ENCODE measurements at places on chromosomes 7 and 10. TPM values are rescaled to one million over a fixed set of nuclear protein-coding genes. Genes with fewer than 3 reads are reported as not detected.

Gene IFIT2
- 2.4 TPM for total RNA-seq

Gene STK31
- total RNA-seq = 0.59 TPM

Gene STRIP2
- total RNA-seq = 6.5 TPM

Gene INHBA
- total RNA-seq = 0.20 TPM

Gene TMEM178B
- 1.5 TPM for total RNA-seq

Gene SLC25A28
- total RNA-seq = 24.4 TPM

Gene ODAD2
- total RNA-seq = not detected

Gene KMT2E
- total RNA-seq = 21.4 TPM

Gene SLC13A1
- not detected for total RNA-seq

Gene CPA5
- not detected for total RNA-seq

Gene C7orf33
- total RNA-seq = not detected

Gene PIP
- total RNA-seq = 0.36 TPM

Gene RBP4
- 11.8 TPM for total RNA-seq

Gene HMX3
- not detected for total RNA-seq

Gene CXCL12
- 0.31 TPM for total RNA-seq

Gene CCDC3
- total RNA-seq = 1.2 TPM

Gene OR9A4
- total RNA-seq = not detected

Gene CYP2C19
- 0.12 TPM for total RNA-seq

Gene RNLS
- total RNA-seq = 9.7 TPM

Gene ITGA8
- not detected for total RNA-seq

Gene SEPHS1
- 66.3 TPM for total RNA-seq

Gene PRKAR2B
- 2.8 TPM for total RNA-seq

Gene MUC3A
- total RNA-seq = 18.9 TPM

Gene ARHGAP12
- total RNA-seq = 22.9 TPM

Gene CLCN1
- not detected for total RNA-seq

Gene FANK1
- 2.2 TPM for total RNA-seq

Gene CDK1
- 100 TPM for total RNA-seq

Gene PPP3CB
- 16.3 TPM for total RNA-seq

Gene LMBR1
- total RNA-seq = 35.4 TPM

Gene NKX2-3
- total RNA-seq = 0.08 TPM

Gene ZNF25
- 1.6 TPM for total RNA-seq

Gene AKR1C8
- not detected for total RNA-seq

Gene SORBS1
- total RNA-seq = 0.35 TPM

Gene PHTF2
- 17.4 TPM for total RNA-seq

Gene C1QL3
- total RNA-seq = not detected

Gene IDI2
- total RNA-seq = not detected

Gene OPALIN
- not detected for total RNA-seq

Gene ATRNL1
- 0.21 TPM for total RNA-seq

Gene SPDYE2
- not detected for total RNA-seq

Gene EGR2
- total RNA-seq = 0.33 TPM

Gene SEPTIN7
- 176 TPM for total RNA-seq
